ENCODE measurements at places on chromosomes 5 and 9.

GRCh38 chr5:2201832-2202231, 319.1 kb upstream of the IRX4 start:
- no peak for DNase-seq

DNA sequence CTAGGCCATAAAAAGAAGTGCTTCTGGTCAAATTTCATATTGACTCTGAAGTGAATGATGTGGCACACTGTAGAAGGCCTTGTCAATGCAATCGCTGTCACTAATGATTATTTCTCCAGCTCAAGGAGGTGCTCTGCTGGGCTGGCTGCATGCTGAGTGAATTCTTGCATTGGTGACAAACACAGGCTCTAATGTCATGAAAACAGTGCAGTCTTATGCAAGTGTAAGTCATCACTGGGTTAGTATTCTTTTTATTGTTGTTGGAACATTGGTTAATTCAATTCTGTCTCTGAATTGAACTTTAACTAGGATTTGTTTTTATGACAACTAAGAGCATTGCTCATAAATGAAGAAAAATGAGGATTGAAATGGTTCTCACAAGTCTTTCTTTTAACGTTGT, 57.3 kb upstream of the CD180 start:
- no peak for DNase-seq

DNA sequence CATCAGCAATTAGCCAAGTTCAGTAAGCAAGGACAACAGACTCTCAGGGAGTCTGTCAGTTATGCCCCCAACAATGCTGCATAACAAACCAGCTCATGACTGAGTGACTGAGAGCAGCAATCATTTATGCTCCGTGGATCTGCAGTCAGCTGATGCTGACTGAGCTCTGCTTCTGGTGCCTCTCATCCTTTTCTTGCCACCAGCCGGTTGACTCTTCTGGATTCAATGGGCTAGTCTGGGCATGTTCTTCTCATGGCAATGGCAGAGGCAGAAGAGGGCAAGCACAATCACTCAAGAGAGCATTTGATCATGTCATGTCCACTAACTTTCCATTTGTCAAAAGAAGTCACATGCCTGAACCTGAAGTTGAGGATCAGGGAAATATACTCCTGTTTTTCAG, 157.0 kb upstream of the NTRK2 start:
- DNase-seq, result no peak

- no peak for DNase-seq
Measured at GRCh38 chr9:81597419-81598122, 91.8 kb downstream of the TLE1 start.

DNA sequence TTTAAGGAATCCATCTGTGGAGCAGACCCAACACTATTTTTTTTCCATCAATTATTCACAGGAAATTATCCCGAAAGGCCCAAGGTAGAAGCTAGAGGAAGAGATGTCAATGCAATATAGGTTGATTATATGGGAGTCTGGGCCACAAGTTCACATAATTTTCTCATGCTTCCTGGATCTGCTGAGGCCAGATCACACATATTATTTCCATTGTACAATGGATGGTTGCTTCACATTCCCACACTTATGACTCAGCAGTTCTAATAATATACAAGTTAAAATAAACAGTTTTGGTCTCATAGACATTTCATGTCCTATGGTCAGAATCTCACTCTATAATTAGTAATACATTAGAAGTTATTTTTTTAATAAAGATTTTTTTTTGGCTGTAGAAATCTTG, 66.0 kb upstream of the PTPRD start:
- no peak for DNase-seq

DNA sequence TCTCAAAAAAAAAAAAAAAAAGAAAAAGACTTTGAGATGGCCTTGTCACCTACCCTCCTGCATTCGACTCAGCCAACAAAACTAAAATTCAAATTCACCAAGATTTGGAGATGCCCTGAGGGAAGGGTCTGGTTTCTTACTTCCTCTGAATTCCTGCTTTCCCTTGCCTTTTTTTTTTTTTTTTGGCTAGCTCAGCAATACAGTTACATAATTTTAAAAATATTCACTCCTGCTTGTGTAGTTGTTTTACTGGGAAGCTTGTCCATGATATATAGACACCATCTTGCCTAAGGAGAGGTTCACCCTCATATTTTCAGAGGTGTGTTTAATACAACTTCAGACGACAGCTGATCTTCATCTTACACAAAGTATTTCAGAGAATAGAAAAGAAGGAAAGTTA, 21.3 kb upstream of the SERINC5 start:
- no peak for DNase-seq

DNA sequence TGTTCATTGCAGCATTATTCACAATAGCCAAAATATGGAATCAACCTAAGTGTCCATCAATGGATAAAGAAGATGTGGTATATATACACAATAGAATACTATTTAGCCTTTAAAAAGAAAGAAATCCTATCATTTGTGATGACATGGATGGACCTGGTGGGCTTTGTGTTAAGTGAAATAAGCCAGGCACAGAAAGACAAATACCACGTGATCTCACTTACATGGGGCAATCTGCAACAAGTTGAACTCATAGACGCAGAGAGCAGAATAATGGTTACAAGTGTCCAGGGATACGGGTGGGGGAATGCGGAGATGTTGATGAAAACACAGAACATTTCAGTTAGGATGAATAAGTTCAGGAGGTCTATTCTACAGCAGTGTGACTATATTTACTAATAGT, 66.4 kb upstream of the ALDH1B1 start:
- DNase-seq, result no peak

Measured in stimulated activated CD8-positive, alpha-beta memory T cell treated with anti-CD3 and anti-CD28 coated beads, Interleukin-7, amount 100 ng/mL, for 1 hour (primary cell).